ENCODE measurements at places on chromosomes 1 and 21.

- no peak for DNase-seq
These were observed 11.8 kb downstream of the NHLH2 start for GRCh38 chr1:115829023-115829674.

DNA sequence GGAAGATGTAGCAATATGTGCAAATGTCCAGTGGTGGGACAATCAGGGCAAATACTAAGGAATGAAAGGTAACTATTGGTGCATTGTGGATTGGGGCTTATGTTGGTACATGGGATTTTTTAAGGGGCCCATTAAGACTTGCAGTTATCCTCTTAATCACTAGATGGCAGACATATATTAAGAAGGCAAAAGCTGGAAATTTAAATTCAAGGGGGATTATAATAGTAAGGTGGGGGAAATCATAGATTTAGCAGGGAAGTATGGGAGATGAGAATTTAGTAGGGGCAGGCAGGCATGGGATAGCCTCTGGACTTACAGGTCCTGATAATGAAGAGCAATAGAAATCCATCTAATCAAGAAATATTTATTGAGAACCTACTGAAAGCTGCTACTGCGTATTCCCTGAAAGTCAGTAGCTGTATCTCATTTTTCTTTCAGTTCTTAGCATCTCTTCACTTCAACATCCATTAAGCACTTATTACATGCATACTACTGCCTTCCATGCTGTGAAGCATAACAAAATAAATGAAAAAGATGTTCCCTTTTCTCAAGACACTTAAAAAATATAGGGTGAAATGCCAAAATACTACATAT, 251.8 kb downstream of the CRB1 start:
- no peak for DNase-seq

DNA sequence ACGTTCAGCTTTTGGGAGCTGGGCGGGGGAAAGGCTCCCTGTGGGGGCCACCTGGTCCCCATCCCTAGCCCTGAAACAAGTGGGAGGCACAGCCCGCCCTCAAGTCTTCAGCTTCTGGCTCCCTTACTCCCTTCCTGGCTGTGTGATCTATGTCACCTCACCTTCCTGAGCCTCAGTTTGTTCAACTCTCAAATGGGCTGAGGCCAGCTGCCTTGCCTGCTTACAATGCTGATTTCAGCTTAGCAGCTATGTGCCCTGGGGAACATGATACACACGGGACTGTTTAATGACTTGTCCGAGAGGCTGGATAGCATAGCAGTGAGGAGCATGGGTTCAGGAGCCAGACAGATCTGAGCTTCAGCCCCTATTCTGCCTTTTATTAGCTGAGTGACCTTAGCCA, 19.3 kb downstream of the GRHL3 start:
- no peak for DNase-seq

GRCh38 chr21:42037516-42037915, 27.4 kb upstream of the ZBTB21 start:
- no peak for DNase-seq

GRCh38 chr1:1426496-1427105, 5.5 kb upstream of the ANKRD65 start:
- no peak for DNase-seq

DNA sequence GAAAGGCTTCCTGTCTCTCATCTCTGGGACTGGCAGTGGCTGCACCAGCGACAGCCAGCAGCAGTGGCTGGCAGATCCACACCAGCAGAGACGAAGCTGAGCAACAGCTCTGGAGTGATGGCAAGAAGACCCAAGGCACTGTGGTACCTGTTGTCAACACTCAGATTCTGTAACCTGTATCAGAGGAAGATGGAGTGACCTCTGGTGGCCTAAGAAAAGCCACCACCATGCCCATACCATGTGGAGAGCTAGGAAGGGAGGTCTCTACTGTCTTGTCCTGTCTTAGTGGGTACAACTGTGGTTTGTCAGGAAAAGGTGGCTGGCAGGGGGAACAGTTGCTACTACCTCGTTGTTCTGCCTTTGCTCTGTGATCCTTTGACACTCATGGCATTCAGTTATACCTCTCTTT, 22.5 kb upstream of the RHBDL2 start:
- no peak for DNase-seq

- DNase-seq: no peak
These were observed 141.7 kb downstream of the GALNT2 start for GRCh38 chr1:230208619-230209261.

GRCh38 chr1:202184750-202185460, 8.7 kb upstream of the LGR6 start:
- peak; percentile 23 for DNase-seq

DNA sequence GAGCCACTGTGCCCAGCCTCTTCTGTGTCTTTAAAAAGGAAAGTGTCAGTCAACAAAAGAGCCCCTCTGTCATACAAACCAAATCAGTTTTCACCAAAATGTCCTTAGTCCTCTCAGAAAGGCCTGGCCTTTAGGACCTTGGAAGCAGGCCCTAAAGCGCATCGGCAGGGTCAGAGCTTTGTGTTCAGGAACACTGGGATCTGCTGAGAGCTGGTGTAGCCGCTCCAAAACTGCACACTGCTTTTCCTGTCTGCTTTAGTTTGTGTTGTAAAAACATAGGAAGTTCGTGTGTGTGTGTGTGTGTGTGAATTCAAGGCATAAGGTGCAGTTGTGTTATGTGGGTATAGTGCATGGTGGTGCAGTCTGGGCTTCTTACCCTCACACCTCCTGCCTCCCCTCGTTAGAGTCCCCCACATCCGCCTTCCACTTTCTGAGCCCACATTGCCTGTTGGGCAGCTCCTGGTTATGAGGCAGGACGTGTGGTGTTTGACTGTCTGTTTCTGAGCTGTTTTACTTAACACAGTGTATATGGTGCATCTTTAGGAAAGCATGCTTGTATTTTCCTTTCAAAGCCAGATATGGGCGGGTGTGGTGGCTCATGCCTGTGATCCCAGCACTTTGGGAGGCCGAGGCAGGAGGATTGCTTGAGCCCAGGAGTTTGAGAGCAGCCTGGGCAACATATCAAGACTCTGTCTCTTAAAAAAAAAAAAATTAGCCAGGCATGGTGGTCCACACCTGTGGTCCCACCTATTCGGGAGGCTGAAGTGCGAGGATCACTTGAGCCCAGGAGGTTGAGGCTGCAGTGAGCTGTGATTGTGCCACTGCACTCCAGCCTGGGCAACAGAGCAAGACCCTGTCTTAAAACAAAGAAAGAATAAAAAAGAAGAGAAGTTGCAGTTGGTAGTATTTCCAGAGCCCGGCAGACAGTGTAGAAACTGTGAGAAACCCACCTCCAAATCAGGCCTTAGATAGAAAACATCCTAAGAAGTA, 12.4 kb downstream of the IBA57 start:
- DNase-seq: no peak

- no peak for DNase-seq
These were observed 84.3 kb downstream of the PLPPR4 start for GRCh38 chr1:99348397-99349132.
